ENCODE measurements at places on chromosomes 12 and 14. TPM values are rescaled to one million over a fixed set of nuclear protein-coding genes. Genes with fewer than 3 reads are reported as not detected.
A peak's percentile ranks its signal among the peaks of the same experiment; 100 is the strongest.

DNA sequence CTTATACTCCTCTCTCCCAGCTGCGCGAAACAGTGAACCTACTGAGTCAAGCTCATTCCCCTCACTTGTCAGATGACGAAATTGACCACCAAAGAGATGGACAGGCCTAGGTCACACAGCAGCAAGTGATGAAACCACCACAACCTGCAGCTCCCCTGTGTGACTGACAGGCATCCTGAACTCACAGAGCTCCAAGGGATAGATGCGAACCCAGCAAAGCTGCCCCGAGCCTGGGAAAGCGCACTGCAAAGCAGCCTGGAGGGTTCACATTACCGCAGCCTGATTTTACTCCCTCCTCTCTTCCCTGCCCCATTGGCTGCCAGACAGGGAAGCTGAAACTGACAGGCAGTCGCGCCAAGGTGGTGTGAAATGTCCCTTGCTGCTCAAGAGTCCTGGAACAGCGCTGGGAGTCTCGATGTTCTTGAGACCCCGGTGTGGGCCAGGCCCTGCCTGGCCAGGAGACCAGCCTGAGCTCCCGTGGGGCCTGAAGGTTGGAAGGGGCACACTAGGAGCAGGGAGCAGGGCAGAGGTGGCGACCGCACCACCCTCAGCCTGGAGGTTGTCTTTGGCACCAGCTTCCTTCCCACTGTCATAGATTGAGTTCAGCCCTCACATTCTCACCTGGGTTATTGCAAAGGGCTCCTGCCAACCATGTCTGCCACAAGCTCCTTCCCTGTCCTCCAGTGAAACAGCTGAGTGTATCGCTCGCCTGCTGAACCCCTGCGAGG lies 36.3 kb downstream of the SNRNP35 start:
- no peaks in the 10 kb centered on the region for H3K4me1 ChIP-seq
- H3K27me3 ChIP-seq: no peaks in the 10 kb centered on the region
- peaks cover 5% of the 10 kb centered on the region for H3K36me3 ChIP-seq
- H3K27ac ChIP-seq: no peak overlapping the region
- no peak for DNase-seq
- no peak overlapping the region for H3K4me3 ChIP-seq

GRCh38 chr14:32259368-32260013 lies 56.4 kb upstream of the RNU6-8 start:
- H3K4me1 ChIP-seq: peaks cover 21% of the 10 kb centered on the region
- H3K36me3 ChIP-seq: no peaks in the 10 kb centered on the region
- no peak overlapping the region for H3K27ac ChIP-seq
- DNase-seq: peak; percentile 37

DNA sequence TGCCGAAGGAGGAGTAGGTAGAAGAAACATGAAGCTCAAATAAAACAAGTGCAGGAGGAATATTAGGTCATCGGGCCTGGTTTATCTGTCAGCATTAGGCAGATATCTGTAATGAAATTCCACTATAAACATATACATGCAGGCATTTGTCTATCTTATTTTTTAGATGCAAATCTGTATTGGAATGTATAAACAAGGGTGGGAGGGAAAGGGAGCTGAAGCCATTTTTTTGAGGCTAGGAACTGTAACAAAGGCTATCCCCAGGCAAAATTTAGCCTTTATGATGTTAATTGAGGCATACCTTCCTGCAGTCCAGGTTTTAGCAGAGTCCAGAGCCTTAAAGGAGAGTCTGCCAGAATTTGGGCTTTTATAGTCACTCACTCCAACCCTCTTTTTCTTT lies 72.5 kb downstream of the PHLDA1 start:
- DNase-seq: no peak
- peaks cover 13% of the 10 kb centered on the region for H3K36me3 ChIP-seq
- H3K27ac ChIP-seq: peak overlapping the region; percentile 22

The POTEG gene
- total RNA-seq: not detected

GRCh38 chr12:111672822-111673381 lies 12.9 kb downstream of the BRAP start:
- H3K4me3 ChIP-seq: no peak overlapping the region
- peaks cover 32% of the 10 kb centered on the region for H3K36me3 ChIP-seq
- no peak for DNase-seq
- no peaks in the 10 kb centered on the region for H3K27me3 ChIP-seq
- no peaks in the 10 kb centered on the region for H3K4me1 ChIP-seq

All from Calu3 (cell line).